ENCODE measurements at places on chromosomes 2 and 18.

DNA sequence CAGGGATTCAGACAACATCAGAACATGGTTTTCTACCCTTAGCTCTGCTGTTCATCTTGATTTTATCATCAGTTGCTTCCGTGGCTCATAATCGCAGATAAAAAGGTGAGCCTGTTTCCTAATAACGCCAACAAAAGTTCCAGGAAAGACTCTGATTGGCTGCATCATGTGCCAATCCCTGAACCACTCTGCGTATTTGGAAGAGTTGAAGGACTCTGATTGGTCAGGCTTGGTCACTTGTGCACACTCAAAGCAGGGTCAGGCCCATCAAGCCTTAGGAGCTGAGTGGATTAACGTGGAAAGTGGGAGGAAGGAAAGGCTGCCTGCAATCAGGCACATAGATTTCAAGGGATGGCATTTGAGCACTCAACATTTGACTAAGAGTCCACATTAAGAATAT, 11.4 kb downstream of the TXNDC2 start:
- DNase-seq: no peak

DNA sequence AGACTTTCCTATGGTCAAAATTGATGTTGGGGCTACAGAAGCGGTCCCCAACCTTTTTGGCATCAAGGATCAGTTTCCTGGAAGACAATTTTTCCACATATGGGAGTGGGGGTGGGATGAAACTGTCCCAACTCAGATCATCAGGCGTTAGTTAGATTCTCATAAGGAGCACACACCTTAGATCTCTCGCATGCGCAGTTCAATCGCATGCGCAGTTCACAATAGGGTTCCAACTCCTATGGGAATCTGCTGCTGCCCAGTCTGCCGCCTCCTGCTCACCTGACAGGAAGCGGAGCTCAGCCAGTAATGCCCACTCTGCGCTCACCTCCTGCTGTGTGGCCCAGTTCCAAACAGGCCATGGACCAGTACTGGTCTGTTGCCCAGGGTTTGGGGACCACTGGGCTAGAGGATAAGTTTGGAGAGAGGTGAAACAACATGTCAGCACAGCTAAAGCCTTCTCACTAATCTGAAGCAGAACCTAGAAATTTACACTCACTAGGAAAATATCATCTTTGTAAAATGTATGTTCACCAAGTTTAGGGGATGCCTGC, 410.8 kb upstream of the ZNF804A start:
- DNase-seq: no peak

- no peak for DNase-seq
These were observed 19.2 kb downstream of the CDC42EP3 start for GRCh38 chr2:37652199-37652640.

DNA sequence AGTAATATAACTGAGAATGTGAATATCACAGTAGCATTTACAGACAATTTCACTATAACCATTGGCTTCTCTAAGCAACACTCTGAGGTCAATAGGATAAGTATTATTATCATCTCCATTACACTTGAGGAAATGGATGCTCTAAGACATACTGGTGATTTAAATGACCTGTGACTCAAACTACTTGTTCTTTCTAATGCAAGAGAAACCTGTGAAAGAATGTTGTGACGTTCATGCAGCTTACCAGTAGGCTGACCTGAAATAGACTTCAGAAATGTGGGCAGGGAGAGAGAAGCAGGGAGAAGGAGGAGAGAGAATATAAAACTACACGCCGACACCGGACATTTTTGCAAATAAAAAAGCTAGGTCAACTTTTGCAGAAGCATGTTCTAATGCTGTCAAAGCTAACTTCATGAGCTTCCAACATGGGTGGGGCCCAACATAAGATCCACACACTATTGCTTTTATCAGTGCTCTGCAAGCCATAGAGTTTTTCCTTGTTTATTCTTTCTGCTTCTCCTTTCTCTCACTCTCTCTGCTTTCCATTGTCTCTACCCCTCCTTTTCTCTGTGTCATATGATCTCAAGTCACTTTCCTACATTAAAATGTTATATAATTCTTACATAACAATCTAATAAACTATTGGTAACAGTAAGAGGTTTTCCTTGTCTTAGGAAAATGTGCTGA, 217.6 kb upstream of the FN1 start:
- DNase-seq: no peak

All from effector memory CD4-positive, alpha-beta T cell (primary cell).